HEK293T (cell line): ENCODE measurements at places on chromosomes 7 and 10.

DNA sequence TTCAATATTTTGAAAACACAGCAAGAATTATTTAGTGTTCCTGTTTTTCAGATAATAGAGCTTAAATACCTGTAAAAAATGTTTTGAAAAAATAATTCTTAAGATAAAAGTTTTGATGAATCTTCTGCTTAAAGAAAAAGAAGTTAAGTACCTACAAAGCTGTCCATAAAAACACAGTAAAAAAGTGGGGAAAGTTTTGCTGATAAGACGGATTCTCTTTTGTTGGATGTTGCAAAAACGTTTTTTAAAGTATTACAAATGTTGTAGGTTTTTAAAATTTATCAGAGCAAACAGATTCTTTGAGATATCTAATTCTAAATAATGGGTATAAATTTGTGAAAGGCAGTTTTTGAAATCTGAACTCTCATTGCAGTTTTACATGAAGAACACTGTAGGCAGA is 12.2 kb downstream of the DMTF1 start:
- DNase-seq = no peak

DNA sequence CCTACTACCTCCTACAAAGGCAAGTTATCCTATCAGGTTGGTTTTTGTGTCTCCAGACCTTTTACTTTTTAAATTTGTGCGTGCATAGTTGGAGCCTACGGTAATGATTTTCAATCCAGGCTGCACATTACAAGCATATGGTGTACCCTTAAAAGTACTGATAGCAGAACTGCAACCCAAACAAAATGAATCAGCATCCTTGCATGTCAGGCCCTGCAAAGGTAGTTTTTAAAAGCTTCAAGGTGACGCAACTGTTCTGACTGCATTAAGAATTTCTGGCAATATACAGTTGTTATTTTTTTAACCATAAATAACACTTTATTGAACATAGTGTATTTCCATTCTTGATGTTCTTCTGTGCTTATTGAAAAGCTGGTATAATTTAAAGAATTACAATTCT is 28.9 kb downstream of the GNAT3 start:
- DNase-seq = no peak

- DNase-seq = no peak
These were observed 143.2 kb downstream of the SH3PXD2A start for GRCh38 chr10:103712146-103712545.

DNA sequence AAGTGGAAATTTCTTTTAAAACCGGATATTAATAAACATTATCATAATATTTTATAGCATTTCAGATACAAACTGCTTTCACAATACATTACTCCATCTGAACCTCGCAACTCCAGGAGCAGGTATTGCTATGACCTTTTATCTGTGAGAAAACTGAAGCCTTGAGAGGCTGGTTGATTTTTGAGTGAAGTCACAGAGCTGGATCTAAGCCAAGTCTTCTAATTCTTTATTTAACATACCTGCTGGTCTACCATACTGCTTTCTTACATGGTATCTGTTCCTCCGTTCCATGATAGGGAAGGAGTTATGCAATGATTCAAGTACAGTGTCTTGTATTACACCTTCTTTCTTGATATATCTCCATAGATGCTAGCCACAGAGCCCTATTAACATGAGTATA is 37.4 kb upstream of the ITGB8 start:
- no peak for DNase-seq

- DNase-seq = no peak
These were observed 410.4 kb downstream of the ATRNL1 start for GRCh38 chr10:115503546-115503945.

DNA sequence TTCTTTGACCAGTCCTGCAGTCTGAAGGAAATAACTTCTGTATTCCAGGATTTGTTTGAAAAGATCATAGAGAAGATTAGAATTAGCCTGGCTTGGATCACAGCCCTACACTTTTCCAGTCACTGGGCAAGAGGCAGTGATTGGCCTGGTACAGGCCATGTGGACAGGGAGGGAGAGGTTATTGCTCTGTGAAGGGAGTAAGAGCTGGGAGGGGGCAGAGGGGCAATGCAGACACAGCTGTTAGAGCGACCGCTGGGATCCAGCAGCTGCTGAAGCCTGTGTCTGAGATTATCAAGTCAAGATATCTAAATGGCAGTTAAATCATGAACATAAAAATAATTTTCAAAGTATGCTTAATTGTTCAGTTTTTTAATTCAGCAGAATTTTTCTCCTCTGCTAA is 257.3 kb downstream of the SDK1 start:
- DNase-seq = no peak

- DNase-seq = no peak
These were observed 75.0 kb upstream of the FHIP2A start for GRCh38 chr10:114746531-114746930.

DNA sequence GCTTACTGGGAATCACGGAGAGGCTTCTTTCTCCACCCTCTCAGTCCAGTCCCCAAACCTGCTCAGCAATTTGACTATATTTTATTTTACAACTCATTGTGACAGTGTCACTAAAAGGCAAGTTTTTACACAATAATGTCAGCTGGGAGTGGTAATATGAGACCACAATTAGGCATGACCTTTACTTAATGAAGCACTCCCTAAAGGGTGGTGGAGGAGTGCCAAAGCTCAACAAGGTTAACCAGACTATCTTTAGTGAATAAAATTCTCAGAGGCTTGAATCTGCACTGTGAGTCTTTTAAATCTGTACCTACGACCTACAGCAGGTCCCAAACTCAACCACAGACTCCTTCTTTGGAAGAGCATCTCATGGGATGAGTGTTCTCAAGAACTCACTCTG is 215.6 kb downstream of the TAX1BP1 start:
- DNase-seq = no peak

DNA sequence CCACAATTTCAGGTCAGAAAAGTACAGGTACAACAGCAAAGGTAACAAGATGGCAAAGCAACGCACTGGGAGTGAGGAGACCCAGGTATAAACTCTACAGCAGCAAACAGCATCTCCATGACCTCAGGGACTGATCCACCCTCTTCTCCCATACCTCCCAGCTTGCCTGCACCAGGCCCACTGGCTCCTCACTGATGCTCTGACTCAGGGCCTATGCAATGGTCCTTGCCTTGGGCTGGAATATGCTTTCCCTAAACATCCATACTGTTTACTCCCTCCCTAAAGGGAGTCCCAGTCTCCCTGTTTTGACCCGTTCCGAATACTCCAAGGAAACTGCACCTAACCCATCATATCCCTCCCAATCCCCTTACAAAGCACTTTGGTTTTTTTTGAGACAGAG is 60.4 kb downstream of the UPF2 start:
- no peak for DNase-seq

GRCh38 chr7:55570218-55570873 is 2.0 kb downstream of the VOPP1 start:
- DNase-seq = no peak

DNA sequence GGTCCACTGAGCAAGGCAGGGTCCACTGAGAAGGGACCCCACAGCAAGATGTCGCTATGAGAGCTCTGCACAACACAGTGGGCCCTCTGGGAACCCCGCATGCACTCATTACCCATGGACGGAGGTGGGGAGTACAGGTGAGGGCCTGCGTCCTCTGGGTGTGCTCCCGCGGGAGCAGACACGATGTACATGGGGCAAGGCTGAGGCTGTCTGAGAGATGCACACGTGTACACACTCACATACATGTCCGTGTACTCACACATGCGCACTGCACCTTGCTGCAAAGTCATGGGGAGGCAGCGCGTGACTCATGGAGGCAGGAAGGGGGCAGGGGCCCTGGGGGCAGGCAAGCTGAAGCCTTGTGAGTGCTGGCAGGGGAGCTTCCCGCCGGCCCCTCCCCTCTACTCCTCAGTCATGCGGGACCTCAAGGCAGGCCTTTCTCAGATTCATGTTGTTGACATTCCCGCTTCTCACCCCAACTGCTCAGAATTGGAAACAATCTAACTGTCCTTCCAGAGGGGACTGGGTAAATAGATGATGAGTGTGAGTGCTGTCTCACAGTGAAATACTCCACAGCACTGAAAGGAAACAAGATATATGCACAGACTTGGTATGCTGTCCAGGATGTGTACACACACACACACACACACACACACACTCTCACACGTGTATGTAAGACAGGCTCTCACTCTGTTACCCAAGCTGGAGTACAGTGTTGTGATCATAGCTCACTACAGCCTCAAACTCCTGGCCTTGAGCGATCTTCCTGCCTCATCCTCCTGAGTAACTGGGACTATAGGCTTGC is 40.0 kb downstream of the GOLGA7B start:
- DNase-seq = no peak

GRCh38 chr10:23081221-23081750 is 14.1 kb upstream of the MSRB2 start:
- DNase-seq = no peak

GRCh38 chr7:17654940-17655339 is 285.4 kb downstream of the SNX13 start:
- DNase-seq = no peak

GRCh38 chr7:98456866-98457265 is 56.0 kb upstream of the BAIAP2L1 start:
- DNase-seq = no peak

DNA sequence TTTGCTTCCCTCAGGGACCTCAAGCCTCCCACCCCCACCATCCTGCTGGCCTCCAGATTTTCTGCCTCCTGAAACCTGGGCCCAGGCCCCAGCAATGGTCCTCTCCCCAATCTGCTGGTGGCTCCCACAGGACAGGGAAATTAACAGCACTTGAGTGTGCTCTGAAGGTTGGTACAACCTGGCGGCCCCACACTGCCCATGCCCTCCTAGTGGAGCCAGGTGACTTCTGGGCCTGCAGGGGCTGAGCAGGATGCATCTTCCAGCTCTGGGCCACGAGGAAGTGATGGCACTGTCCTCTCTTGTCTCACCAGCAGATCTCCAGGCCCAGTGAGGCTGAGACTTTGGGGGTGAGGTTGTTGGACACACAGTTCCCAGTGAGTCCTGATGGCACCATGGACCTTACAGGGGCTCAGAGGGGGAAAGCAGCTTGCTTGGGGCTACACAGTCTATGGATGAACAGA is 3.6 kb upstream of the ZMIZ1 start:
- no peak for DNase-seq

DNA sequence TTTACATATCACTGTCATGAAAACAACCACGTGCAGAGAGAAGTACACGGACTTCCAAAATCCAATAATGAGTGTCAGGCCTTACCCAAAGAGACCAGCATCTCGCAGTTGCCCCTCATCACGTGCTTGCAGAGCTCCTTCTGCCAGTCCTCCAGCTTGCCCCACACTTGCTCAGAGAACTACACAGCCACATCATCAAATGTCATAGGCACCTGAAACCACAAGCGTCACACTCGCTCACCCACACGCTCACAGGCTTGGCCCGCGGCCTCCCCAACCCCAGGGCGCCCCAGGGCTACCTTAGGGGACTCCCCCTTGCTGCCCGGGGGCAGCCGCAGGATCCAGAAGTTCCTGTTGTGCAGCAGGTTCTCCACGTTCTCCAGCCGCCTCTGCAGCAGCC is 123.4 kb upstream of the ZNF746 start:
- no peak for DNase-seq

DNA sequence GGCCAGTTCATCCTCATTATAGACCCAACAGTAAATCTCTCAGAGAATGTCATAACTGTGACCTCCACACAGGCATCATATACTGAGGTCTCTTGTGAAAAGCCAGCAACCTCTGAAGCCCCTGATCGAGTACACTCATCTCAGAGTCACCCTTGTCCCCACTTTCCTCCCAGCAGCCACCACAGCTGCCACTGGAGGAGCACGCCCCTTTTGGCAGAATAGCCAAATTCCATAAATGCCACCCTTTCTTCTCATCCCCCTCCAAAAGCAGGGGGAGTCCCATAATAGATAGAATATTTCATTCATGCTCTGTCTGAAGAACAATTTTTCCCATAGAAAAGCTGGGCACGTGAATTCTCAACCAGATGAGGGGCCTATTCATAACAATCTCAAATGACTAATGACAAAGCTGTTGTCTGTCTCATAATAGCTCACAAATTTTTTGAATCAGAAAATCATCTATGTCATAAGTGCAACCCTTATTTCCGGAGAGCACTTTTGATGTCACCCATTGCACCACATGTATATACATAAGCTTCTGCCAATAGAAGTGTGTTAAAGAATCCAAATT is 47.4 kb downstream of the SGMS1 start:
- DNase-seq = no peak
